ENCODE measurements at places on chromosomes 2 and 18. TPM values are rescaled to one million over a fixed set of nuclear protein-coding genes. Genes with fewer than 3 reads are reported as not detected.

- no peak for DNase-seq
Measured at GRCh38 chr2:62642429-62643099, 62.9 kb upstream of the EHBP1 start.

GRCh38 chr2:18403921-18404522, 156.4 kb downstream of the RDH14 start:
- DNase-seq, result no peak

DNA sequence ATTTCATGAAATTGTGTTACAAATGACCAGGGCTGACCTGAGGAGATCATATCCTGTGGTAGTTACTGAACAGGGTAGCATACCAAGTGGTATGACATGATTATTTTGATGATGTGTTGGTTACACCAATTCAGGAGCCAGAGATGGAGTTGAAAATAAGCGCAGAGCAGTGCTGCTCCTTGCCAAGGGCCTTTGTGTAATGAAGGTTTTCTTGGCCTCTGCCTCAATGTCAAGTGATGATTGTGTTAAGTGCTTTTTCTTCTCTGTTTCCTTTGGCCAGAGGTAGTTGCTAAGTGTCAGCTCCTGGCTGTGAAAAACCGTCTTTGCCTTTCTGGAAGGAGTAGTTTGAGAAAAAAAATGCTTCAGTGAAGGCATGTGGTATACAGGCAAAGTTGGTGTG, 131.2 kb downstream of the CERS6 start:
- DNase-seq, result no peak

GRCh38 chr2:240013343-240013742, 11.8 kb downstream of the NDUFA10 start:
- no peak for DNase-seq

- DNase-seq, result peak; percentile 41
Measured at GRCh38 chr2:17148407-17149145, 369.7 kb downstream of the RAD51AP2 start.

GRCh38 chr18:11950824-11951223, 30.5 kb upstream of the IMPA2 start:
- no peak for DNase-seq

DNA sequence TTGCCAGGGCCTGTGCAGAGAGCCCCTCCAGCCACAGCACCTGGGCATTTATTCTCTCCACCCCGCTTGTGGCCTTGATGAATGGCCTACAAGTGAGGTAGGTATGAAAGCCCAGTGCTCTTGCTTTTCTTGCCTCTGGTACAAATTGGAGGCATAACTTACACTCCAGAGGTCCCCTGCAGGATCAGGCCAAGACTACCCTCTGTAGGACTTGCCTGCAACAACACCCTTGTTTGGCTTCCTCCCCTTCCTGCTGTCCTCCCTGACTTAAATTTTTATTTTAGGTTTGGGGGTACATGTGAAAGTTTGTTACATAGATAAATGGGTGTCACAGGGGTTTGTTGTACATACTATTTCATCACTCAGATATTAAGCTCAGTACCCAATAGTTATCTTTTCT, 95.7 kb downstream of the CDC42EP3 start:
- DNase-seq, result no peak

DNA sequence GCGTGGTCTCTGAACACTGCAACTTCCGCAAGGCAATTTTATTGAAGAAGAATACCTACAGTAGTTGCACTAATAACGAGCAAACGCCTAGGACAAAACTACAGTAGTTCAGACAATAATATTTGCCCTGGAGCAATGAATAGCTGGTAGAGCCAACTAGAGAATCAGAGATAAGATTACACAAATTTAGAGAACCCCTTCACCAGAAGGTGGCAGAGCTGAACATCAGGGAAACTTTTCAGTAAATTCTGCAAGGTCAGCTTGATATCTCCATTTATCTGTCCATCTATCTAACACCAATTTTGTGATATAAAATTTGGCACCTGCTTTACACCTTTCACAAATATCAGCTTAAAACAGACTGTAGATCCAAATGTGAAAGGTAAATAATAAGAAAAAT, 43.8 kb downstream of the CDH19 start:
- DNase-seq, result no peak

GRCh38 chr2:198405311-198405710, 600.9 kb downstream of the PLCL1 start:
- DNase-seq, result no peak

DNA sequence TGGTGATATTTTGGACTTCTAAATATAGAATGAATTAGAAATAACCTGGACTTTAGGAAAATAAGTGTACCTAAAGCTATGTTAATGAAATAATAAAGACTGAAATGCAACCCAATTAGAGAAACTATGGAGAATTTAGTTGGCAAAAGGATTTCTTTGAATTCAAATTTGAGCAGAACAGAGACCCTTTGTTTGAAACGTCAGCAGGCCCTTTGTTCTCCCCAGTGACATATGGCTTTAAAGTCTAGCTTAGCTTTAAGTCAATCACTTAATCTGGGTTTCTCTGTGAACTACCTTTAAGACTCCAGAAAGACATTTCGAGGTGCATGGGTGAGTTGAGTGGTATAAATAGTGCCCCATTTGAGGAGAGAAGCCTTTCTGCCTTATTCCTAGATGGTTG, 130.5 kb upstream of the CREB1 start:
- DNase-seq, result no peak

DNA sequence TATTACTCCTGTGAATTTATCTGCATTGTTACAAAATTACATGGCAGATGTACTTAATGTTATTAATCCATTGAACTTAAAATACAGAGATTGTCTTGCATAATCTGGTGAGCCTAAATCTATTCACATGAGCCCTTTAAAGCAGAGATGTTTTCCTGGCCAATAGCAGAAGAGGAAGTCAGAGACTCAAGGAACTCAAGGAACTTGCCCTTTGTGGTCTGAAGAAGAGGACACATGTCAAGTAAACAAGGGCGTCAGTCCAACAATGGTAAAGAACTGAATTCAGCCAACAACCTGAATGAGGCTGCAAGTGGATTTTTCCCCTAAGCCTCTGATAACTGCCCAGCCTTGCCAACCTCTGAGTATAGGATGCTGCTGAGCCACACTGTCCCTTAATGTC, 356.3 kb upstream of the PKDCC start:
- no peak for DNase-seq

GRCh38 chr2:112824694-112825085, 11.9 kb downstream of the IL1B start:
- DNase-seq, result no peak

- no peak for DNase-seq
Measured at GRCh38 chr2:1967242-1968208, 223.2 kb upstream of the PXDN start.

DNA sequence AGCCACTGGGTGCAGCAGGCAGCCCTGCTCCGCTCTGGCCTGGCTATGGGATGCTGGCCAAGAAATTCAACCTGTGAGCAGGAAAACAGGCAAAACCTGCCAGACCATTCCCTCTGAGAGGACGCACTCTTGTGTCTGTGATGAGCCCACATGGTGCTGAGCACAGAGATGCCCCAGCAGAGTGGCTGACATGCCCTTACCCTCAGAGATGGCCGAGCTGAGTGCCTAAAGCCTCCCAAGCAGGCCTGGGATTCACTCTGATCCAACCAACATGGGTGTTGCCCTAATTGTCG, 34.3 kb upstream of the TAF1B start:
- DNase-seq, result no peak

GRCh38 chr2:180474716-180475115, 467.6 kb upstream of the CWC22 start:
- DNase-seq, result peak; percentile 67

DNA sequence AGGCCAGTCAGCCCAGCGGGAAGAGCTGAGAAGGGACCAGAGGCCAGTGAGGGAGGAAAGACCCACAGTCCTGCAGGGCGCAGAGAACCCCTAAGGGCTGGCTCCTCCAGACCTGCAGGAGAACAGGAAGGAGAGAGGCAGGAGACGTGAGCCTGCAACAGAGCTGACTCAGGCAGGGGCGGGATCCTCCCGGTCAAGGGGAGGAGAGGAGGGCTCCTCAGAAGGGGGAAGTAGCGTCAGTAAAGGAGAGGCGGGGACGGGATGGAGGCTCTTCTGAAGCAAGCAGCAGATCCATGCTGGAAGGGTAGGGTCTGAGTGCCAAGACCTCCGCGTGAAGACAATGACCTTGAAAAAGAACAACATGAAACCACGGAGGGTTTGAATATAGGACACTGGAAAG, 50.8 kb downstream of the TRABD2A start:
- DNase-seq, result no peak

DNA sequence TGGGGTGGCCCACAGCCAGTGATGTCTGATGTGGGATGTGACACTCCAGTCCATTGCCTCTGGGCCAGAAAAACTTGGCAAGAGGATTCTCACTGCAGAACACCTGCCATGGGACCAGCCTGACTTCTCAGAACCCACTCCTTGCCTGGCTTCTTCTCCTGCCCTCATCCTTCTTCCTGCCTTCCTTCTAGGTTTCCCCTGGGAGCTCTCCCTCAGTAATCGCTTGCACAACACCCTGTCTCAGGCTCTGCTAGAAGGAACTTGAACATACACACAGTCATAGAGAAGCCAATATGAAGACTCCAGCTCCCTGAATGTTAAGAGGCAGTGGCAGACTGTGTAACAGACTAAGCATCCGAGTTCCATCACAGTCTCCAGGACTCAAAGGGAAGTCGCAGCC, 4.3 kb upstream of the COL6A3 start:
- no peak for DNase-seq

- no peak for DNase-seq
Measured at GRCh38 chr18:51867767-51868166, 472.2 kb upstream of the DCC start.

DNA sequence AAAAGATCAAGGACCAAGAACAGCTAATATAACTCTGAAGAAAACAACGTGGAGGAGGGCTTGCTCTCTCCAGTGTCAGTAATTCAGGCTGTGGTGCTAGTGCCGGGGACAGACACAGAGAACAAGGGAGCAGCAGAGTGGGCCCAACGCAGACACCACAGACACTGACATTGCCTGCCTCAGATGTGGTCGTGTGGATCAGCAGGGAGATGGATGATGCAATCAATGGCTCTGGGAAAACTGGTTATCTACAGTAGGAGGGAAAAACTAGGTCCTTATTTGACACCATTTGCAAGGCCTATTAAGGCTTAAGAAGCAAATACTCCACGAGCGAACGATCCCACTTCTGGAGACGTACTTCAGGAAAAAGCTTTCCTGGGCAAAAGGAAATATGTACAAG, 36.1 kb downstream of the HDLBP start:
- peak; percentile 45 for DNase-seq

GRCh38 chr2:191620144-191620543, 57.8 kb upstream of the NABP1 start:
- no peak for DNase-seq

DNA sequence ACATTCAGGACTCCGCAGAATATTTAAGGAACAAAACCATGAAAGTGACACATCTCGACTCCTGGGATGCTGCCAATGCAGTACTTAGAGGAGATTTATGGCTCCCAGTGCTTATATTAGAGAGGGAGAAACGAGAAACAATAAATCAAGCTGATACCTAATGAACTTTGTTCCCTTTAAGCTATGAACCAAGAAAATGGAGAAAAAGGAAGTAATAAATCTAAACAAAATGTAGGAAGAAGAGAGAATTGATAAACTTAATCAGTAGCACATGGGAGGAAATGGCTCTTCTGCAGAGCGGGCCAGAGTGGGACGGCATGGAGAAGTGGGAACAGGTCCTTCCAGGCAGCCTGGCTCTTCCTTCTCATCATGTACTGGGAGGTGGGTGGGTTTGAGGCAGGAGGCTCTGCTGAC, 42.7 kb downstream of the NPPC start:
- no peak for DNase-seq

DNA sequence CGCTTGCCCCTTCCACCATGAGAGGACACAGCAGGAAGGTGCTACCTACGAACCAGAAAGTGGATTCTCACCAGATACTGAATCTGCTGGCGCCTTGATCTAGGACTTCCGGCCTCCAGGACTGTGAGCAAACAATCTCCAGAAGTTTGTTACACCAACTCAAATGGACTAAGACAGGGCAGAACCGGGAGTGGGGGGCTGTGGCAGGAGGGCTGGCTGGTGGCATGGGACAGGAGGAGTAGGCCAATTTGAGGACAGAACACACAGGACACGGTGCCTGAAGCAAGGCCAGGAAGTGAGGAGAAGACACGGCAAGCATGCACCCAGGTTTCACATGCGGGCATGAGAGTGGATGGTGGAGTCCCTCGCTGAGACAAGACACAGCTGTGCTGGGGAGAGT, 40.1 kb downstream of the CRACDL start:
- no peak for DNase-seq

GRCh38 chr2:208490492-208490891, 83.9 kb downstream of the PTH2R start:
- DNase-seq, result no peak

- DNase-seq, result no peak
Measured at GRCh38 chr18:39675906-39676305, 2110.3 kb upstream of the CELF4 start.

GRCh38 chr2:98875081-98875728, 60.8 kb downstream of the CRACDL start:
- DNase-seq, result no peak

DNA sequence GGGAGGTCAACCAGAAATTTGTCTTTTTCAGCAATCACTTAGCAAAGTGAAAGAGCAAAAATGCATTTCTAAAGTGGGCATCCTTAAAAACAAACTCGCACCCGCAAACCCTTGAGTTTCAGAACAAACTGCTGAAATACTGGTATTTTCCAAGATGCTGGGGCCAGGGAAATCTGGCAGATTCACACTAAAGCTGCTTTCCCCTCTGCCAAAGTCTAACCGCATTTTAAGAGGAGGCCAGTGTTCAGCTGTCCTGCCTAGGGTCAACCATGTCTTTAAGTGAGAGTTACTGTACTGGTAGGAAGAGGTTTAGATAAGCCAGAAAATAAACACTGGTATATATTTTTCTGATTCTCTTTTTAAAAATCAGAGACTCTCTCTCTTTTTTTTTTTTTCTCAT, 55.9 kb downstream of the ACVR1 start:
- no peak for DNase-seq

GRCh38 chr2:237213315-237214022, 127.8 kb downstream of the COPS8 start:
- DNase-seq, result no peak

GRCh38 chr2:176468457-176469113, 199.3 kb downstream of the MTX2 start:
- DNase-seq, result no peak

DNA sequence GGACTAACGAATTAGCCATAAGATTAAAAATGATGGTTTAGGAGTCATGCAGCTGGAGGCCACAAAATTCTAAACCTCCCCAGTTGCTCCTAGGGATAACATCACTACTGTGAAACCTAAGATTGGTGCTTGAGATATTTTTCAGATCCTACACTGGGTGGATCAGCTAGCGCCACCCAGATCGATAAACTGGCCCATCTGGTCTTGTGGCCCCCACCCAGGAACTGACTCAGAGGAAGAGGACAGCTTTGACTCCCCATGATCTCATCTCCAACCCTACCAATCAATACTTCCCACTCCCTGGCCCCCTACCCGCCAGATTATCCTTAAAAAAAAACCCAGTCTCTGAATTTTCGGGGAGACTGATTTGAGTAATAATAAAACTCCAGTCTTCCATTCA, 5.5 kb downstream of the GALNT14 start:
- no peak for DNase-seq

GRCh38 chr2:88100489-88100858, 27.4 kb downstream of the FABP1 start:
- no peak for DNase-seq

- DNase-seq, result peak; percentile 84
Measured at GRCh38 chr2:121080013-121080772, 204.8 kb downstream of the TFCP2L1 start.

The INO80B gene
- total RNA-seq, result 18.5 TPM

The SCYGR8 gene
- total RNA-seq, result not detected

The MSH6 gene
- total RNA-seq, result 34.9 TPM

The FHOD3 gene
- 21.2 TPM for total RNA-seq

The OSBPL6 gene
- 14.4 TPM for total RNA-seq

The EIF2B4 gene
- 53.6 TPM for total RNA-seq

The SERPINB13 gene
- not detected for total RNA-seq

The MYL12B gene
- total RNA-seq, result 123 TPM

The FTCDNL1 gene
- total RNA-seq, result 0.74 TPM

Measured in glutamatergic neuron (in vitro differentiated cells).